ENCODE measurements at places on chromosomes 7 and 10.

DNA sequence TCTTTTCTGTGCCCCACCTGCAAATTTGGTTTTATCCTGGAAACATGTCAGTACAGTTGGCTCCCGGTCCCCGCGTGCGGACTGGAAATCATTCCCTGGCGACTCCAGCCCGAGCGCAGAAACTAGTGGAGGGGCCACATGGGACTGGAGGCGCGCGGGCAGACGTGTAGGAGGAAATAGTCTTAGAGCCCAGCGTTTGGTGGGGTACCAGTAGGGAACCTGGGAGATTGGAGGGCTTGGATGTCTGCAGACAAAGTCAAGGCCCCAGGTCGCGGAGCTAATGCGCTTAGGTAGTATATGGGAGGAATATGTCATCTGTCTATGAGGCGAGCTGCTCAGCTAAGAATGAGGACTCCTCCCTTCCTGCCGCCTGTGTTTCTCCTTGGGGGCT, 1.3 kb downstream of the GALNT17 start:
- no peak for DNase-seq

GRCh38 chr10:43453266-43453831, 16.4 kb downstream of the ZNF487 start:
- no peak for DNase-seq

DNA sequence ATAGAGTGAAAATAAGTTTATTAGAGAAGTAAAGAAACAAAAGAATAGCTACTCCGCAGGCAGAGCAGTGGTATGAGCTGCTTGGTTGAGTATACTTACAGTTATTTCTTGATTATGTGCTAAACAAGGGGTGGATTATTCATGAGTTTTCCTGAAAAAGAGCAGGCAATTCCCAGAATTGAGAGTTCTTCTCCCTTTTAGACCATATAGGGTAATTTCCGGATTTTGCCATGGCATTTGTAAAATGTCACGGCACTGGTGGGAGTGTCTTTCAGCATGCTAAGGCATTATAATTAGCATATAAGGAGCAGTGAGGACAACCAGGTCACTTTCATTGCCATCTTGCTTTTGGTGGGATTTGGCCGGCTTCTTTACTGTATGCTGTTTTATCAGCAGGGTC, 25.7 kb upstream of the GALNT17 start:
- no peak for DNase-seq

DNA sequence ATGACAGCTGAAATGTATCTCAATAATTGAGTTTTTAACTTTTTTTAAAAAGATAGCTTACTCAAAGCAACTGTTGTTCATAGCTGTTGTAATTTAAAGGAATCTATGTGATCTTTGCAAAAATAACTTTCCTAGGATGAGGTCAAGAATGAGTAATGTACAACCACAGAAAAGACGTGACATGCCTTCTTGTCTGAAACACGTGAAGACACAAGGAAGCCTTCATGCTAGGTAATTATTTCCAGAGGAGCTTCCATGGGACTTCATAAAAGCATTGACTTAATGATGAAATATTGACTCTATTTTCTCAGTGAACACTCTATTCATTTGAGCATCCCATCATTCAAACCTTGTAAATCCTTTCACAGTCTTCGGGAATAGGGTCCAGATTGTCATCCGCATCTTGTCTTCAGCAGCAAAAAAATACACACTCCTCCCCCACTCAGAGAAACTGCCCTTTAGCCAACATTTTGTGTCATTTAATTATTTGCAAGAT, 528.0 kb downstream of the NRG3 start:
- no peak for DNase-seq

- no peak for DNase-seq
These were observed 181.1 kb upstream of the ASAH2 start for GRCh38 chr10:50432211-50433009.

DNA sequence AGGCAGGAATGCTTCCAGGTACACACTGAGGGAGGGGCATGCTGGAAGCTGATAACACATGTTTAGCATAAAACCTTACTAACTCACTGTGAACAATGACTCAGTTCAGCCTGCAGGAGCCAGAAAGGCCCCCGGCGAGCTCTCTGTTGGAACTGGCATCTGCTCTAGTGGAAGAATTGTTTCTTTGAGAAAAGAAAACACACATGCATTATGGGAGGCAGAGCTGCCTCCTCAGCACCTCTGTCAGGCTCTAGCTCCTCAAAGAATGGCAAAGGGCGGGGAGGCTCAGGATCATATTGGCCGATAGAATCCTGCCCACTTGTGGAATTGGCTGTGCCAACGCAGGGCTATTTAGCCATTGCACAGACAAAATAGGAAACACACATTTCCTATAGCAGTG, 338.3 kb downstream of the CXCL12 start:
- DNase-seq = no peak
